ENCODE measurements at places on chromosomes 3 and 15.

- no peak for DNase-seq
Observed at GRCh38 chr3:134054231-134054630, 24.5 kb upstream of the SLCO2A1 start.

DNA sequence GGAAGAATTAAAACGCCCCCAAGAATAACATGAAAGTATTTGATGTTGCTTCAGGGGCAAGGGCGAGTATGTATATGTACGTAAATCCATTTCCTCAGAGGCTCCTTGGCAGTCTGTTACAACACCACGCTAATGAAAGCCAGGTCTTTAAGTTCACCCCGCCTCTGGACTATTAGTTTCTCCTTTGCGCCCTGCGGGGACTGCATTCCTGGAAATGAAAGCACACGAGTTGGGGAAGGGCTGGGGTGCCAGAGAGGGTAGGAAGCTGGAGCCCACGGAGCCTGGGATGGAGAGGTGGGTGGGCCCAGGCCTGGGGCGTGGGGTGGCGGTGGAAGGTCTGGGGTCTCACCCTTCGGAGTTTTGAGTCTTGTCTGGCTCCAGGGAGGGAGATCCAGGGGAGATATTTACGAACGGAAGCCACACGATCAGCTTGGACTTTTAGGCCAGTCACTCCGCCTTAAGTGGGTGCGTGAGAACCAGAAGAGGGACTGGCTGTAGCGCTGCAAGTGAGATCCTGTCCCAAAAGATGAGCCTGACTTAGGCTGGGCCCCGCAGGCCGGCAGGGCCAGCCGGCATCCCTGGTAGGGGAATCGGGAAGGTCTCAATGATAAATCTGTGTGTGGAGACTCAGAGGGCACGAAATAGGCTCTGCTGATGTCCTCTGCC is 1.6 kb upstream of the PLCL2 start:
- no peak for DNase-seq

- DNase-seq = no peak
Observed at GRCh38 chr3:134314588-134315285, 59.5 kb downstream of the AMOTL2 start.

DNA sequence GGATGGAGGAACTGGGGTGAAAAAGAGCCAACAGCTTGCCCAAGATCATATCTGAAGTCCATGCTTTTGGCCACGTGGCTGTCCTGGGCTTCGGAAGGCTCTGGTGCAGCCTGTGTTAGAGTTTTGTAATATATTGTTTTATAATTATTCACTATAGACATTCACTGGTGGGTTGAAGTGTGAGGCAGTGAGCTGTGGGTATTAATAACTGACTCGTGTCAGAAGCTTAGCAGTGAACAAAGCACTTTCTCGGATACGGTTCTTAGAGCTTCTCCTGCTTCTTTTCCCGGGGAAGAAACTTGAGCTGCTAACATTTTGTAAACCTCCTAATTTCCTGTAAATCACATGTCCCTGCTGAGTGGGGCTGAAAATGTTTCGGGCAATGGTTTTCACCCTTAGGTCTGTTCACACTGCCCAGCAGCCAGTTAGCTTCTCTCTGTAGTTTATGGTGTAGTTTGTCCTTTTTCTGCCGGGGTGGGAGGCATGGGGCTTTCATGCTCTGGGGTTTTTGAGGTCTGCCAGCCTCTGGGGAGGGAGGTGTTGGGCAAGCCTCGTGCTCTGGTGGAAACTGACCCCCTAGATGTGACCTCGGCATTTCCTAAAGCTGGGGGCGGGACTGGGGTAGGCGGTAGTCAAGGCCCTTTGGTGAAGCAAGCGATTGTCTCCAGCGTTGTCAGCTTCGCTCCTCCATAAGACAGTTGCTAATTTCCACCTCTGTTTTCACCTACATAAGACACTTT is 1.7 kb downstream of the MRAS start:
- DNase-seq = no peak

GRCh38 chr3:13857702-13858380 is 22.0 kb downstream of the WNT7A start:
- no peak for DNase-seq

- no peak for DNase-seq
Observed at GRCh38 chr3:41933154-41933676, 28.7 kb downstream of the ULK4 start.

DNA sequence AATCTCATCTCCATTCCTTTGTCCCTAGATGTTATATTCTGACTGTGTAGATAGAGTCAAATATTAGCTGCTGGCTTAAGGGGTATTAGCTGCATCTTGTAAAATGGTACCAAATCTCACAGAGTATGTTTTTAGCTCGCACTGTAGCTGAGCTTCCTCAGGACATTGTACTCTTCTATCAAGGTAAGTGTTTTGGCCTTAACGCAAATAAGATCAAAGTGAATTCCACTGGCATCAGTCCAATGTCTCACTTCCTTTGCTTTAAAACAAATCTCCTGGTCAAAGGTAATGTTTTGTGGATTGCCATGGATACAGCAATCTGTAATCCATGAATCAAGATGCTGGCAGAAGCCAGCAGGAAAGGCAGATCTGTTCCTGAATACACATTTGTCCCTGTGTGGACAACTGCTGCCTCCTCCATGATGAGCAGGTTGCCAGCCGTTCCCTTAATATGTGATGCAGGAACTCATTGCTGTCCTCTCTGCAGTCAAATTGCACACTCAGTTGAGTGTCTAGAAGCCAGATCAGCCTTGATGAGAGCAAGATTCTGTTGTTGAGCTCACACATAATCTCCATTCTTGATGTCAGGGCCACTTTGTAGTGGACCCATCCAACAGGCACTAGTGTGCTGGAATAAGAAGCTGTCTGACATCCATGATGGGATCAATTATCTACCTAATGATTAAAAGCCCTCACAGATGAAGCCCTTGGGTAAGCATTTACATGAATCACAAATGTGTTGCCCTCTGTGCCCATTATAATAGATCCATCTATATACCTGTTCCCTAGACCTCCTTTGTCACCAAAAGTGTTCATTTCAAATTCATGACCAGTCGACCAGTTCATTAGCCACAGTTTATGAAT is 96.6 kb upstream of the AGTR1 start:
- no peak for DNase-seq
